ENCODE measurements at places on chromosomes 1 and 21.

DNA sequence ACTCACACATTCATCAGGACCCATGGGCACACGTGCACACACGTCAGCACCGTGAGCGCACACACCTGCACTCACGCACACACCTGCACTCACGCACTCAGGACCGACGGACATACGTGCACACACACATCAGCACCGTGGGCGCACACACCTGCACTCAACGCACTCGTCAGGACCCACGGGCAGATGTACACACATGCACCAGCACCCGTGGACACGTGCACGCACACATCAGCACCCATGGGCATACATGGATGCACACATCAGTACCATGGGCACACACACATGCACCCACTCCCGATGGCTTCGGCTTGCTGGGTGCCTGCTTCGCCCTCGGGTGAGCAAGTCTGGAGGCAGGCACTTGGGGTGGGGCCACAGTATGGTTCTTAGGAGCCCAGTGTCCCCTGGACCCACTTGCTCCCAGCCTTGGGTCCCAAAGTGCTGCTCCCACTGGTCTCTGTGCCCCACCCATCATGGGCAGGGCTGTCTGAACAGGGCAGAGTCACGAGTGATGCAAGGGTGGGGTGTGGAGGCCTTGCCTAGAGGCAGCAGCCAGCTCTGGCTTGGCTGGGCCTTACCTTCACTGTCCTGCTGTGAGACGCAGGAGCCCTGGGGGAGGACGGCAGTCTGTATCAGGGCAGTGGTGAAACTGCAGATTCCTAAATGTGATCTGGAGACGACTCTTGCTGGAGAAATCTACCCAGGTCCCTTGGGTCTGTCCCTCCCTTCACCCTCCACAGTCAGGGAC, 49.8 kb downstream of the SKI start:
- no peak for DNase-seq

GRCh38 chr21:23960769-23961168, 1646.5 kb downstream of the MRPL39 start:
- DNase-seq = no peak

- no peak for DNase-seq
These were observed 53.3 kb upstream of the COL18A1 start for GRCh38 chr21:45351526-45352275.

DNA sequence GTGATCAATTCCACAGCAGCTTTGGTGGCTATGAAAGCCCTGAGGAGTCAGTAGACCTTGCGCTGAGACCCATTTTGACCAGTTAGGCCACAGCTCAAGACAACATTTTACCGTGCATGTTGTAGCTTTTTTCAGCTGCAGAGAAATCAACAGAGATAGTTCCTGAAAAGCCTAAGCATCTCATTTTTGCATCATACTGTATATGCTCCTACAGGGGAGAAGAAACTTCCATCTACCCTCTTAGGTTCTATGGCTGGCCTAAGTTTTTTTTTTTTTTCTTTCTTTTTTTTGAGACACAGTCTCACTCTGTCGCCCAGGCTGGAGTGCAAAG, 24.8 kb upstream of the EYA3 start:
- DNase-seq = no peak

DNA sequence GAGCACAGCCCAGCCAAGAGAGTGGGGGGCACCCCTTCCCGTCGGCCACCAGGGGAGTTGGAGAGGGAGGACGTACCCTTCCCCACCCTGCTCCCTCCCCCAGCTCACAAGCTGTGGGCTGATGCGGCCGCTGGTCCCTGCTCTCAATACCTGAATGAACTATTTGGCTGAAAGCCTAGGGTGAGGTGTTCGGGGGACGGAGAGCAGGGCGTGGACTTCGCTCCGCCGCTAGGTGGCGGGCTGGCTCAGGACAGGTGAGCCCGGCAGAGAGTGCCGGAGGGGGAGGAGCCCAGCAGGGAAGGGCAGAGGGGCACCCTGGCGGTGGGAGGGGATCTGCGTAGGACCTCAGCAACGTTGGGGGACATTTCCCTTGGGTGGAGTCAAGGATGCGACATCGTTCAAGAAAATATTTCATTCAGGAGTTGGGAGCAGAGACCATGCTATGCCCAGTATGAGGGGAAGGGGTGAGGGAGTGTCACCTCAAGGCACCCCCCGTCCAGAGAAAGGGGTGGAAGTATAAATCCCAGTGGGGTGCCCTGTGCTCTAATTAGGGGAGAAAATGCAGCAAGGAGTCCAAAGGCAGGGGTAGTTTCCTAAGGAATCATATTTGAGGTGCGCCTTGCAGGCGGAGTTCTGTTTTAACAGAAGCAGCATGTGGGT, 12.0 kb upstream of the RHBG start:
- DNase-seq = peak; percentile 49

- DNase-seq = no peak
These were observed 45.7 kb downstream of the PSMG1 start for GRCh38 chr21:39137248-39138178.

- DNase-seq = no peak
These were observed 17.8 kb upstream of the HSD17B7 start for GRCh38 chr1:162772571-162773154.

DNA sequence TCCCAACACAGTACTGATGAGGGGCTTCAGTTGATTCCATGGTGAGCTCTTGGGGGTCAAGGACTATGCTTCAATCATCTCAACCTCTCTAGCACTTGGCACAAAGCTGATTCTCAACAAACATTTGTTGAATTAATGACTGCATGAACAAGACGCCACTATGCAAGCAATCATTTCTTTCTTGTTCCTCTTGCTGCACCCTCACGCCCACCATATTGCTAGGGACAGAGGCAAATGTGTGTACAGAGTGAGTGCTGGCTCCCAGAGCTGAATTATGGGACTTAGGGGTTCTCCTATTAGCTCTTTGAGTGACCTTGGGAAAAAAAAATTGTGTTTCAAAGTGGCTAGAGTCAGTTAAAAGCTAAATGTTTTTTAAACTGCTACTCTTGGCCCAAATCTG, 2.5 kb downstream of the ADAR start:
- DNase-seq = no peak

DNA sequence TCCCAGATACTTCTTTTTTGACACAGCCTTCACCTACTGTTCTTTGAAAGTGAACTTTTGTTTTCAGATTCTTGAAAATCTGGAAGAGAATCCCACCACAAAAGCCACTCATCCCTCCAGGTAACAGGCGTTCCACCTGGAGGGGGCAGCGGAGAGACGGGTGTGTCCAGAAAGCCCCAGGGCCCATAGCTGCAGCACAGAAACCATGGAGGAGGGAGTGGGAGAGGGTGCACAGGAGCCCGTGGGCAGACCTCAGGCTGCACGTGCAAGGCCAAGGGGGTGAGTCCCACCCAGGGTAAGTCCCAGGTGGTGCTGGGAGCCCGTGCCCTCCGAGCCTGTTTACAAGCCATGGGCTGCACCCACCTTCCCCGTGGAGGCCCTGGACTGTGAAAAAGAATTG, 86.5 kb downstream of the PSMG1 start:
- no peak for DNase-seq

GRCh38 chr1:47161298-47162040, 24.2 kb downstream of the CYP4A22 start:
- DNase-seq = no peak

DNA sequence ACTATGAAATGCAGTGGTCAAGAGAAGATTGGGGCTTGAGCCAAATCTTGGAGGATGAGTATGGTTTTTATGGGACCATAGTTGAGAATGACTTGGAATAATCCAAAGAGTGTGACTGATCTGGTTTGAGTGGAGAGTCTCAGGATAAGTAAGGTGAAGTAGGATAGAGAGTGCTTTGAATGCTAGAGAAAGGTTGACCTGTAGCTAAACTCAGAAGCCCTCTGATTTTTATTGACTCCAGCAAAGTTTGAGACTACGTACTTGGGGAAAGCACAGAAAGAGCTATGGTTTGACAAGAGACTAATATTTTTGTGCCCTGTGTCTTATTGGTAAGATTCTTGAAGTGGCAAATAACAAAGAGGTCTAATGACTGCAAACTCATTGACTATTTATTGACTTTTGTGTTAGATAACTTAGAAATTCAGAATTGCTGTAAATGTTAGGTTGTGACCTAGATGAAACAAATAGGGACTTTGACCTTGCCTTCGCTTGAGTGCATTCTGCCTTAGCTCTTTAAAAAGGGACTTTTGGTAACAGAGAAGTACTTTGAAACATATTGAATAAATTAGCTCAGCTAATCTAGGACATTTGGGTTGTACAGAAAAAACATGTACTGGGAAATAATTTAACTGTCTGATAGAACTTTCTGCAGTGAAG, 35.1 kb downstream of the UAP1 start:
- DNase-seq = no peak

- DNase-seq = no peak
These were observed 87.0 kb downstream of the GPR52 start for GRCh38 chr1:174534789-174535188.

- DNase-seq = peak; percentile 16
These were observed 23.1 kb upstream of the ERI3 start for GRCh38 chr1:44377925-44378784.

DNA sequence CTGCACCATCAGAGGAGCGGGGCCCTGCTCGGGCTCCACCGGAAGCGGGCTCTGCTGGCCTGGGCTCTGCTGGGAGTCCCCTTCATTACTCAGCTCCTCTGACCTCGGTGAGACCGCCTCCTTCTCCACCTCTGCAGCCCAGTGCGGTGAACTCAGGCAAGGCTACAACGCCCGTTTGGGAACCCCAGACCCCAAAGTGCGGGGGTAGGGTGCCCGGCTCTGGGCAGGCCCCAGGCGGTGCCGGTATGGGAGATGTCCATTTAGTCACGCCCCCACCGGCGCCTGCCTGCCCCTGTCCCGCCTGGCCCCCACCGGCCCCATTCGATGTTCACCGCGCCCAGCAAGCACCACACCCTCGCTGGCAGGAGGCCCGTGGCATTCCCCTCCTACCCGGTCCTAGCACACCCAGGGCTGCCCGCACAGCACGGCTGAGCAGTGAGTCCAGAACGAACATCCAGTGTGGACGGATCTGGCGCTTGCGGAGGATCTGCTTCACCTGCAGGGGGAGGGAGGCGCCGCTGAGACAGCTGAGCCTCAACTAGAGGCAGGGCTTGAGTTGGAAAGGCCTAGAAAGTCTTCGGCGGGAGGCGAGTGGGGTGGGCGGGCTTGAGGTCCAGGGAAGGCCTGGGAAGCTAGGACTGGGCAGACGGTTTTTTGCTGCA, 10.0 kb downstream of the MAP3K6 start:
- peak; percentile 30 for DNase-seq

DNA sequence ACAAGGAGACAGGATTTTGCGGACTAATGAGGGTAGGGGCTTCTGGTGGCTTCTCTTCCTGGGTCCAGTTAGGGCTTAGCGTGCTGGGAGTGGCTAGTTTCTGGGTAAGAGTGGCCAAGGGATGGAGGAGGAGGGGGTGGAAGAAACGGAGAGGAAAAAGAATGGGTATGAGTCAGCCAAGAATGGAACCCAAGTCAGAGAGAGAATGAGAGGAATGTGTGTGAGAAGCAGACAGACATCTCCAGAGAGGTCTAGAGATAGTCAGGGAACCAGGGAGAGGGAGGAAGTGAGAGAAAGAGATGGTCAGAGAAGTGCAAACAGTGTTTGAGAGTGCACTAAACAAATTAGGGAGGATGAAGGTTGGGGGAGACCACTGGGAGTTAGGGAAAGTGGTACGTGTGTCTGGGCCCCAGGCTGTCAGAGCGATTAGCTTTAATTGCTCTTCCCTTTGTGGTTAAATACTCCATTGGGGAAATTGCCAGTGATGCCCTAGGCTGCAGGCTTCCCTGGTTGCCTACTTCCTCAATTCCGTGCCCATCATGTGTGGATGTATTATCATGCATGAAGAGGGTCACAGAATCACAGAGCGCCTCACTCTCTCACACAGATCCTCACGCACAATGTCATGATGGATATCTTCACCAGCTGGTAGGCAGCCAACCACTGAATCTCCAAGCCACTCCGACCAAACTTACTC, 1.4 kb downstream of the PEA15 start:
- no peak for DNase-seq

- peak; percentile 8 for DNase-seq
These were observed 38.9 kb downstream of the CCDC18 start for GRCh38 chr1:93219443-93219842.

- no peak for DNase-seq
These were observed 894.7 kb downstream of the ADGRL2 start for GRCh38 chr1:82695443-82695842.

DNA sequence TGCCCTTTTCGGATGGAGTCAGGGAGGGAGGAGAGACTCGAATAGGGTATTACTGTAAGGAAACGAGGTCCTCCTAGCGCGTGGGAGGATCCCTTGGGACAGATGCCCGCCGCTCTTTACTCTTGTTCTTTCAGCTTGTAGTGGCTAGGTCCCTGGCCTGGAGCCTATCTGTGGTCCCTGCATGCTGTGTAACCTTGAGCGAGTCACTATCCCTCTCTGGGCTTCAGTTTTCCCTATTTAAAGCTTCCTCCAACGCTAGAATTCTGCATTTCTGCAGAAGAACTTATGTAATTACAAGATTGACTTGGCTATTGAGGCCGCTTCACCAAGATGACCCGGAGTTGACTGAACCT, 744 bp downstream of the MIER1 start:
- DNase-seq = no peak

- DNase-seq = no peak
These were observed 14.6 kb upstream of the SLC2A1 start for GRCh38 chr1:42973286-42973685.

- no peak for DNase-seq
These were observed 78.5 kb upstream of the CDC42BPA start for GRCh38 chr1:227396539-227397353.

- DNase-seq = peak; percentile 22
These were observed 379.4 kb upstream of the RUNX1 start for GRCh38 chr21:35428489-35428888.

- DNase-seq = no peak
These were observed 202.6 kb upstream of the COA6 start for GRCh38 chr1:234170622-234171021.

DNA sequence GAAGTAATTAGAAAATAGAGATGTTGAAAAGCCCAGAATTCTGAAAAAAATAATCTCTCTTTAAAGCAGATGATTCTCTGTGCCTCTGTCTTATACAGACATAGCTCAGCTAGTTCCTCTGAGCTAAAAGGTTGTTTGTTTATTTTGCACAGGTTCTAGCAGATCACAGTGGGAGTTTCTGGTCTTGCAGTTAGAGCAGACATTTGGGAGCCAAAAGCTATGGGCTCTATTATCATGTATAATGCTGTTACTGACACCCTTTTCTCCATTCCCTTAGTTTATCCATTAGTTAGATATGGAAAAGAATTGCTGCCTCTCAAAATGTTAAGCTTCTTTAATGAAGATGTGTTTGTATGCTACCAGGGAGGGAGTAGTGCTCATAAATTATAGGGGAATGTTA, 20.5 kb upstream of the CD55 start:
- DNase-seq = no peak

DNA sequence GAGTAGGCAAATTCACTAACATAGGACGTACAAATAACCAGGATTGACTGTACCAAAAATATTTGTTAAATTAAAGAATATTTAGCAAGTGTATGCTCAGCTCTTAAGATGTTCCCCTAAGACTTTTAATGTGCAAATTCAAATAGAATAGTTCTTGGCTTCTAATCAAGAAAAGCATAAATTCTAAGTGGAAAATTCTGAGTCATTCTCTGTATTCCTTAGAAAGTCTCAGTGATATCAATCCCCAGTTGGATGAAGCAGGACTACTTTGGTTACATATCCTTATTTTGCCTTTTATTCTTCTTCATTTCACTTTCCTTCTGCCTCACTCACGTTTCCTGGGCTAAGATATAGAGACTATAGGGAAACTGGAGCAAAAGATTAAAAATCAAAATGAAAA, 130.2 kb downstream of the IFI44 start:
- DNase-seq = no peak

- DNase-seq = no peak
These were observed 7.3 kb upstream of the PMVK start for GRCh38 chr1:154943649-154944400.

GRCh38 chr1:219587801-219588561, 24.9 kb downstream of the ZC3H11B start:
- no peak for DNase-seq

- peak; percentile 6 for DNase-seq
These were observed 636 bp downstream of the INTS3 start for GRCh38 chr1:153728305-153729066.
